Activated B cell treated with CpG ODN at 0.5 μM for 24 hours (primary cell): ENCODE measurements at places on chromosomes 7 and 10. TPM values are rescaled to one million over a fixed set of nuclear protein-coding genes. Genes with fewer than 3 reads are reported as not detected.

The ACSL5 gene
- 50.8 and 53.5 TPM in 2 replicates for total RNA-seq

The MOGAT3 gene
- not detected in 2 replicates for total RNA-seq

The PPP1R9A gene
- total RNA-seq: 1.3 and 1.5 TPM in 2 replicates

GRCh38 chr10:15222511-15222910, 54.0 kb upstream of the NMT2 start:
- DNase-seq: no peak

- DNase-seq: no peak
Measured at GRCh38 chr10:119344381-119344780, 137.0 kb downstream of the GRK5 start.

GRCh38 chr7:151851782-151852181, 25.1 kb downstream of the PRKAG2 start:
- no peak for DNase-seq

The DUS4L gene
- total RNA-seq: 11.0 and 14.6 TPM in 2 replicates

GRCh38 chr7:131629217-131629882, 72.9 kb upstream of the PODXL start:
- DNase-seq: no peak

The CPN1 gene
- not detected in 2 replicates for total RNA-seq

The EBF3 gene
- not detected in 2 replicates for total RNA-seq

The FAM25C gene
- not detected in 2 replicates for total RNA-seq

DNA sequence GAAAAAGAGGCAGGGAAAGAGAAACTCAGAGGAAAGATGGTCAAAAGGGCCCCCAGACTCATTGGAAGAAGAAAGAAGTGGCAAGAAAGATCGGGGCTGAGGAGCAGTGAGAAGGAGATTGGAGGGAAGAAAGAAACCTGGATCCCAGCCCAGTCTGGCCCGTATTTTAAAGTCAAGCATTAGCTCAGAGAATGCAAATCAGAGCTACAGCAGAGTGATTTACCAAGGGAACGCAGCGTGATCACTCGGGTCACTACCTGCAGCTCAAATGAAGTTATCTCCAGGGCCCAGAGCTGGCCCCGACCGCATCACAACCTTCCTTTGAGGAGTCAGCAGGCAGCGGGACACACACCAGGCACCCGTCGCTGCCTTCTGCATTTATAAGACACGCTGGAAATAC, 72.8 kb downstream of the CARD11 start:
- no peak for DNase-seq

The NUTM2E gene
- total RNA-seq: 0.44 and 0.58 TPM in 2 replicates

DNA sequence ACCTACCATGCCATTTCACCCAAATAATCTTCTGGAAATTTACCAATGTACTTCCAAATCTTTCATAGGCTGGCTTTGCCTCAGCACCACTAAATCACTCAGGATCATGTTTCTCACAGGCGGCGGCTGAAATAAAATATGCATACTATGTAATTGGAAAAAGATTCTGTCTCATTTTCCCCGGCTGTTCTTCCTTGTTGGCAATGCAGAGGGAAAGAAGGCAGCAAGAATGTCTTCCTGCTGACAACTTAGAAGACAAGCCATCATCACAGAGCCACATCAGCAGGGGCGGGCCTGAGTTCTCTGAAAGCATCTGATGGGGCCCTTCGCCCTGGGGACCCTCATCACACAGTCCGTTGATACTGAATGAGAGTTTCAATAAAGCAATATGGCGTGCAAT, 39.2 kb upstream of the COL1A2 start:
- DNase-seq: no peak

DNA sequence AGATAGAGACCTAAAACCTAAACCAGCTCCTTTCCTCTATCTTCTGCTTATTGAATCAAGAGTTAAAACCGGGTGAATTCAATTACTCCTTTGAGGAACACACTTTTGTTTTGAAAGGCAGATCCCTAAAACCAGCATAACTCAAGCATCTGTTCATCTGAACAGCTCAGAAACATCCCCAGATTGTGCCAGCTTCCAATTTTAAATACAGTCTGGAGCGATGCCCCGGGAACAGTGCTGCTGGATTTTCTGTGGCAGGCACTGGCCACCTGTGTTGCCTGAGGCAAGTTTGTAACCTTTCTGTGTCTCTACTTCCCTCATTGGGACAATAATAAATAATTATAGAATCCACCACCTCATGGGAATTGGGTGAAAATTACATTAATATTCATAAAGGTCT, 281.4 kb upstream of the NFE2L3 start:
- no peak for DNase-seq

DNA sequence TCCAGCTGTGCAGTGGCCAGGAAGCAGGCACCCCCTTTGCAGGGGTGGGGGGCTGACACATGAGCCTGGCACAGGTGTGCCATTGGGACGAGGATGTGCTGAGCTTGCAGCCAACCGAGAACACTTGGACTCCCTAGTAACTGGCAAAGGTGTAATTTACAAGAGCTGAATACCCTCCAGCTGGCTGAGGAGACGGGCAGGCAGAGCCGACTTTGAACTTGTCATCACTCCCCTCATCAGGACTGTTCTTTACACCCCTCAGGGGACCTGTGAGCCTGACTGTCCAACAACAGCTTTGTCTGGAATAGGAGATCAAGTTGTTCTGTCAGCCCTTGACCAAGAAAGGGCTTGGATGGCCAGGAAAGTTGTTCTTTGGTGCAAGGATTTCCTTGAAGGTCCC, 61.2 kb downstream of the CDH23 start:
- no peak for DNase-seq

DNA sequence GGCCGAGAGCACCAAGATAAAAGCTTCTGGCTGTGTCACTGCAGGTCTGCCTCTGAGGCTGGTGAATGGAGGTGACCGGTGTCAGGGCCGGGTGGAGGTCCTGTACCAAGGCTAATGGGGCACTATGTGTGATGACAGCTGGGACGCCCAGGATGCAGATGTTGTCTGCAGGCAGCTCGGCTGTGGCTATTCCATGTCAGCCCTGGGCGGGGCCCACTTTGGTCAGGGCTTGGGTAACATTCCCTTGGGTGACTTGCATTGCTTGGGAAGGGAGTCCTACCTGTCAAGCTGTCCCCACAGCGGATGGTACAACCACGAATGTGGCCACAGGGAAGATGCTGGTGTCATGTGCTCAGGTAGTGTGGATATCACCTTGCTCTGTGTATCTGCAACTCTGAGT, 8.0 kb downstream of the DMBT1 start:
- no peak for DNase-seq

DNA sequence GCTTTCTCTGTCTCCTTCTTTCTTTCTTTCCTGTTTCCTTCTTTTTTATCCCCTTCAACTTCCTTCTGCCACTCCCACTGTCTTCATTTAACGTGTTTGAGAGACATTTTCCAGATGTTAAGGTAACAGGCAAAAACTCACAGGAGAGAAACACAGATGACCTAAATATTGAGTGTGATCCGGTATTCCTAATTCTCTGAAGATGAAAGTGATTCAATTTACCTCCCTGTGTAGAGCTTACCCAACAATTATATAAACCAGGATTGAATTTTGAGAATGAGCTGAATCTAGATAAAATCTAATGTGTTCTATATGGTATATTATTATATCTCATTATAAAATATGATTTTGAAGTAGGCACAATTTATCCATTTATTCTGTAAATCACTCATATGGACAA, 46.5 kb upstream of the RSU1 start:
- no peak for DNase-seq
